IMR-90 (cell line): ENCODE measurements at places on chromosomes 6 and 20. TPM values are rescaled to one million over a fixed set of nuclear protein-coding genes. Genes with fewer than 3 reads are reported as not detected.

DNA sequence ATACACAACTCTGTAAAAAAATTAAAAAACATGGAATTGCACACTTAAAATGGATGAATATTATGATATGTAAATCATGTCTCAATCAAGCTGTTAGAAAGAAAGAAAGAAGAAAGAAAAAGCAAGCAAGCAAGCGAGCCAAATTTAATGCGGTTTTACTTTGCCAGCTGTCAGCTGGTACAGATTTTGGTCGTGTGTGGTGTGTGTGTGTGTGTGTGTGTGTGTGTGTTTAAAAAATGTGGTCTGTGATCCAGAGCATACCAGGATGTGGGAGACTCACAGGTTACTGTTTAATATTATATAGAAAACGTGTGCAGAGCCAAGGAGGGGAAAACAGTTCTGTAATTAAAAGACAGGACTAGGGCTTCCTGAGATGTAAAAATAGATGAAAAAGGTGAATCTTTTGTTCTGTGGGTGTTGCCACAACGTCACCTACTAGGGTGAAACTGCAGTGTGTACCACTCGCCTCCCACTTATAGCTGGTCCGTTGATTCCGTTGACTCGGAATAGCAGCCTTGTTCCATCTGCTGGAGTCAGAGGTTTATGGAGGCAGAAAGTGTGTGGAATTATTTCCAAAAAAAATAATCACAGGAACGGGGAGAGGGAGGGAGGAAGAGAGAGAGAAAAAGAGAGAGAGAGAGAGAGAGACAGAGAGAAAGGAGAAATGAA is 197.7 kb downstream of the BCAS1 start:
- H3K4me3 ChIP-seq, result no peak overlapping the region
- peak; percentile 30 for DNase-seq
- H3K27me3 ChIP-seq, result no peaks in the 10 kb centered on the region
- H3K4me1 ChIP-seq, result peaks cover 15% of the 10 kb centered on the region

- DNase-seq, result no peak
- H3K4me1 ChIP-seq, result peaks cover 24% of the 10 kb centered on the region
- no peak overlapping the region for H3K4me3 ChIP-seq
- no peaks in the 10 kb centered on the region for H3K27me3 ChIP-seq
- H3K27ac ChIP-seq, result no peak overlapping the region
- H3K36me3 ChIP-seq, result no peaks in the 10 kb centered on the region
Measured at GRCh38 chr6:43921039-43921438, 151.0 kb downstream of the VEGFA start.

- no peaks in the 10 kb centered on the region for H3K27me3 ChIP-seq
- no peaks in the 10 kb centered on the region; the same call in 1 of the 2 replicates for H3K36me3 ChIP-seq
- H3K4me3 ChIP-seq, result no peak overlapping the region; the same call in 1 of the 2 replicates
- peaks cover 9% of the 10 kb centered on the region for H3K4me1 ChIP-seq
- peak; percentile 82 for DNase-seq
Measured at GRCh38 chr6:131023834-131024504, 39.1 kb downstream of the EPB41L2 start.

DNA sequence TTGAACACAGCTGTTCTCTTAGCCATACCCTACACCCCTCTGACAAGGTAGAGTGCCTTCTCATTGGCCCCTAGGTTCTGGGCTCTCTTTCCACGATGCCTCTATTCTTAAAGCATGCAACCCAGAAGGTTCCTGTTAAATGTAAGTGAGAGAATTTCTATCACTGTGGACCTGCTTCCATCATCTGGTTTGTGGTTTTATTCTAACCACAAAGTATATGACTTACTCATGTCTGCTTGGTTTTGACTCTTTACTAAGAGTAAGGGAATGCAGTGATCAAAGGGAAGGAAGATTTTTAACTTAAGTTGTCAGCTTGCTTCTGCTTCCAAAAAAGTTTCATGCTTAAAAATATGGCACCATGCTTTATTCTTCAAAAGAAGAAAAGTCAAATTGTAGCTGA is 80.2 kb downstream of the ANKEF1 start:
- peaks cover 3% of the 10 kb centered on the region for H3K4me1 ChIP-seq
- DNase-seq, result peak; percentile 79
- H3K36me3 ChIP-seq, result no peaks in the 10 kb centered on the region
- no peaks in the 10 kb centered on the region for H3K27me3 ChIP-seq
- H3K27ac ChIP-seq, result no peak overlapping the region

HLA-DRA gene
- not detected in 2 replicates for total RNA-seq

FAM135A gene
- total RNA-seq, result 7.9 and 9.7 TPM in 2 replicates
